ENCODE measurements at places on chromosomes 6 and 20. TPM values are rescaled to one million over a fixed set of nuclear protein-coding genes. Genes with fewer than 3 reads are reported as not detected.

Gene TRIM40
- 10.9 TPM for total RNA-seq

Gene ZC2HC1B
- total RNA-seq = not detected

Gene LST1
- not detected for total RNA-seq

Gene BPIFA1
- total RNA-seq = not detected

Gene BHLHE23
- not detected for total RNA-seq

Gene PI16
- total RNA-seq = not detected

Gene ANGPT4
- not detected for total RNA-seq

Gene MUC22
- not detected for total RNA-seq

Gene DYNLT1
- 190 TPM for total RNA-seq

Gene ANKRD66
- total RNA-seq = not detected

Gene CST5
- not detected for total RNA-seq

Gene DEFB115
- total RNA-seq = not detected

Gene FOXC1
- 3.3 TPM for total RNA-seq

Gene HLA-DPB1
- total RNA-seq = 15.4 TPM

Gene CD24
- 38.9 TPM for total RNA-seq

Gene OLIG3
- not detected for total RNA-seq

Gene NRSN1
- not detected for total RNA-seq

Gene CDH26
- total RNA-seq = 1.7 TPM

Gene POM121L2
- not detected for total RNA-seq

Gene DXO
- total RNA-seq = 28.7 TPM
